Stimulated activated CD8-positive, alpha-beta memory T cell treated with anti-CD3 and anti-CD28 coated beads, Interleukin-7, amount 100 ng/mL, for 1 hour (primary cell): ENCODE measurements at places on chromosomes 6 and 20.

DNA sequence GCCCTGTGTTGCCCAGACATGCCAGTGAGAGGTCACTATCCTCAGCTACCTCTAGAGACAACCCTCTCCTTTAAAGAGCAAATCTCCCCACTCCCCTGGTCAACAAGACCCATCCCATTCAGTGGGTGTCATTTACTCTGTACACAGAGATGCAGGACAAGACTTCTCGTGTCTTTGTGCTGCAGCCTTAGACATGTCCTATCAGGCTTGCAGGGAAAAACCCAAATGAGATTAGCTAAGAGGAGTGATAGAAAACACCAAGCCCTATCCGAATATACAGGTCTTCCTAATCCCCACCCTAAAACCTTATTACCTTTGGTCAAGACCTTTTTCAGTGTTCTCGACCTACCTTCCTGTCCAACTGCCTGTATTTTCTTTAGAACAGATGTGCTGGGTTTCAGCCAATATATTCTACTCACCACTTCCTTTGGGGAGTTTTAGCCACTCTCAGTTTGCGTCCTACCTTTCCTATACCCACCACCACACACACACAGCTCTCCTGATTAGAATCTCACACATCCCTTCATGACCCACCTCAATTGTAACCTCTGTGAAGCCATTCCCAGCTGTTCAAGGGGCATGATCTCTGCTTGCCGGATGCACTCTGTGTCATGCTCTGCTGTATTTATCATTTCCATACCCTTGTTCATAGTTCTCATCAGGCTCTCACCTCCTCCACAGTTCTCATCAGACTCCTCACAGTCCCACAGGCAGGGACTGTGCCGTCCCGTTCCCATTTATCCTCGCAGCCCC lies 39.7 kb downstream of the TRAM2 start:
- no peak for DNase-seq

- no peak for DNase-seq
Observed at GRCh38 chr6:70797625-70798024, 129.9 kb downstream of the SMAP1 start.

DNA sequence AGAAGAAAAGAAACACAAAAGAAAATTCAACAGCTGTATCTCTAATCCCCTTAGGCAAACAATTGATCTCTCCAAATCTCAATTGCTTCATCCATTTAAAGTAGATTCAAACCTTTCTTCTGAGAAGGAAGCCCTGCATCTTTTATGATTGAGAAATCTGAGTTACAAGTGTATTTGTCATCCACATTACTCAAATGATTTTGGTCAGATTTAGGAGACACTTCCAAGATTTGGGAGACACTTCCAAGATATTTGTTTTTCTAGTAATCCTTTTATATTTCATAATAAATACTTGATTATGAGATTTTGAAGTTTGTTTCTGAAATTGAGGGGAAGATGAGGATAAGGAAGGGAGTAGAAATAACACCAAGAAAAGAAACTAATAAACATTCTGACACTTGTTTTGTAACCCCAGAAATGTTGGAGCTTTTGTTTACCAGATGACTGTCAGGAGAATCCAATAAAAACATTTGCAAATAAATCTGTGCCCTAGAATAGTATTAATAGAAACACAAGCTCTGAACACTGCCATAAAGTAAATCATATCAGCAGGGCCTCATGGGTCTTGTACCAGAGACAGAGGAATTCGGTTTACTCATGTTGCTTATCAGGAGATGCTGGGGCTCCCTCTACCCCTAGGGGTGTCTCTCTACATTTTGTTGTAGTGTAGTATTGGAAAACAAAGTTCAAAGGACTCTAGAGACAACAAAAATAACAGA lies 314.3 kb upstream of the NT5E start:
- no peak for DNase-seq

DNA sequence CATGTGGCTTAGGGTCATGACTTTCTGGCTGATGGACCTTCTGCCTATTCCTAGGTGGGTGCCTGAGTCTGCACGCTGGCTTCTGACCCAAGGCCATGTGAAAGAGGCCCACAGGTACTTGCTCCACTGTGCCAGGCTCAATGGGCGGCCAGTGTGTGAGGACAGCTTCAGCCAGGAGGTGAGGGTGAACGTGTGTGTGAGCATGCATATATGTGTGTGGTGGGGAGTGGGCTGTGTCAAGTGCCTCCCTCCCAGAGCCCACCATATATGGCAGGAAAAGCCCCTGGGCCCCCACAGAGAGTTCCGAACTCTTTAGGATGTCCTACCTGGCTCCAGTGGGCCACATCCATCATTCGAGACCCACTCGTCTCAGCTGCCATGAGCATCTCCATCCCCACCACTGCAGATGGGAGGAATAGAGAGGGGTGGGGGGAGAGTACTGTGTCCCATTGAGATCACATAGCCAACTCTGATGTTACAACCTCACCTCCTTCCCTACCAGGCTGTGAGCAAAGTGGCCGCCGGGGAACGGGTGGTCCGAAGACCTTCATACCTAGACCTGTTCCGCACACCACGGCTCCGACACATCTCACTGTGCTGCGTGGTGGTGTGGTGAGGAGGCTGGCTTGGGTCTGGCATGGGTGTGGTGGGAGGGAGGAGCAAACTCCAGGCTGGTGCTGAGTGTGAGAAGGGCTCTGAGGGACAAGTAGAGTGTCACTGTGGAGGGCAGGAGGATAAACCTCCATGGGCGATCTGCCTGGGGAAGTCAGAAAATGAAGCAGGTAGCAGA lies 3.2 kb downstream of the SLC22A7 start:
- no peak for DNase-seq

DNA sequence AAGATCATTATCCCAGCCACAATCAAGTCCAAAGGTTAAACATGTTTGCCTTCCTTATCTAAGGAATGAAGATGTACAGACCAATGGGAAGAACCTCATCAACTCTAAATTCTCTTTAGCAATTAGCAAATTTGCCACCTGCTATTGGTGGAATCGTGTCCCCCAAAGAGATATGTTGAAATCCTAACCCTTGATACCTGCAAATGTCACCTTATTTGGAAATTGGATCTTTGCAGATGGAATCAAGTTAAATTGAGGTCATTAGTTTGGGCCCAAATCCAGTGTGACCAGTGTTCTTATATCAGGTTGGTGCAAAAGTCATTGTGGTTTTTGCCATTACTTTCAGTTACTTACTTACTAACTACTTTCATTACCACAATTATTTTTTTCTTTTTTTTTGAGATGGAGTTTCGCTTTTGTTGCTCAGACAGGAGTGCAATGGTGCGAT lies 31.3 kb downstream of the KLHL31 start:
- DNase-seq, result no peak

GRCh38 chr20:44494266-44494665 lies 18.6 kb downstream of the TTPAL start:
- no peak for DNase-seq

- DNase-seq, result no peak
Observed at GRCh38 chr6:169530752-169531123, 171.1 kb downstream of the WDR27 start.

DNA sequence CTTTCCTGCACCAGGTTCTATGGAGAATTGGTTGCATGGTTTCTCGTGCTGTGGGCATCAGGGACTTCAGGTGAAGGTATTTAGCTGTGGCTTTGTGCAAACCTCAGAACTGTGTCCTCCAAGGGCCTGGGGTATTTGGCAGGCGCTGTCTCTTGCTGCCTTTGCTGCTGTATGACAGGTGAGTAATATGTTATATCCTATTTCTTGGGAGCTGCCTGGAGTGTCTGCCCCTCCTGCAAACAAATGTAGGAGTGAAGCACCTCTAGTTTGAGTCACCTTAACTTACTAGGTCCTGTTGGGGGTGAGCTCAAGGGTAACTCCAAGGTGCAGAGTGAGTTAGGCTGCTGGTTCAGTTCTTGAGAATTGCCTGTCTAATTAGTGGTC lies 177.7 kb upstream of the RNF24 start:
- DNase-seq, result no peak

- peak; percentile 43 for DNase-seq
Observed at GRCh38 chr20:24027229-24027628, 38.6 kb upstream of the GGTLC1 start.

- DNase-seq, result no peak
Observed at GRCh38 chr6:15924893-15925292, 204.0 kb upstream of the MYLIP start.

DNA sequence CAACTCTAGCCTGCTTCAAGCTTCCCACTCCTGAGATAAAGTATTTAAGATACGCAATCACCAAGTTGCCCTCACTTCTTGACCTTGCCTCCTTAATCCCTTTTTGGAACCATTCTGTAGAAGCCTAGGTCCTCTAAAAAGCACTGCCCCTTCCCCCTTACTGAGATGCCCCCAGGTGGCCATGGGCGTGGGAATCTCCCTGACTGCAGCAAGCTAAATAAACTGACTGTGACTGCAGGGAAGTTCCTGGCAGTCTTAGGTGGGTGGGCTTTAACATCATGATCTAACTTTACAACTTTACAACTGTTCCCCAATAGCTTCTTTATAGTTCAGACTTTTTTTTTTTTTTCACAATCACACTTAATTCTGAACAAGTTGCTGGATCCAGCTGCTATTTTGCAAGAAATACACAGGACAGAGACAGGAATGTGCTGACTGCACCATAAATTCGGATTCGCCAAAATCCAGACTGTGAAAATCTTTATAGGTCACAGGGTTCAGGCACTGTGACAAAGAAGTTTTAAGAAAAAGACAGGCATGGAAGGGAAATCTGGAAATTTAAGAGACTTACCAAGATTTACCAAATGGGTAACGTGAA lies 344.2 kb upstream of the SULF2 start:
- DNase-seq, result no peak
